ENCODE measurements at places on chromosomes 16 and 17. TPM values are rescaled to one million over a fixed set of nuclear protein-coding genes. Genes with fewer than 3 reads are reported as not detected.

CCT6B gene
- 3.8 TPM for total RNA-seq

- DNase-seq, result no peak
These were observed 55.8 kb upstream of the B4GALNT2 start for GRCh38 chr17:49076573-49077384.

GRCh38 chr17:1035546-1036170 lies 38.7 kb downstream of the TIMM22 start:
- DNase-seq, result no peak

GRCh38 chr16:75570396-75571065 lies 4.4 kb downstream of the GABARAPL2 start:
- no peak for DNase-seq

DNA sequence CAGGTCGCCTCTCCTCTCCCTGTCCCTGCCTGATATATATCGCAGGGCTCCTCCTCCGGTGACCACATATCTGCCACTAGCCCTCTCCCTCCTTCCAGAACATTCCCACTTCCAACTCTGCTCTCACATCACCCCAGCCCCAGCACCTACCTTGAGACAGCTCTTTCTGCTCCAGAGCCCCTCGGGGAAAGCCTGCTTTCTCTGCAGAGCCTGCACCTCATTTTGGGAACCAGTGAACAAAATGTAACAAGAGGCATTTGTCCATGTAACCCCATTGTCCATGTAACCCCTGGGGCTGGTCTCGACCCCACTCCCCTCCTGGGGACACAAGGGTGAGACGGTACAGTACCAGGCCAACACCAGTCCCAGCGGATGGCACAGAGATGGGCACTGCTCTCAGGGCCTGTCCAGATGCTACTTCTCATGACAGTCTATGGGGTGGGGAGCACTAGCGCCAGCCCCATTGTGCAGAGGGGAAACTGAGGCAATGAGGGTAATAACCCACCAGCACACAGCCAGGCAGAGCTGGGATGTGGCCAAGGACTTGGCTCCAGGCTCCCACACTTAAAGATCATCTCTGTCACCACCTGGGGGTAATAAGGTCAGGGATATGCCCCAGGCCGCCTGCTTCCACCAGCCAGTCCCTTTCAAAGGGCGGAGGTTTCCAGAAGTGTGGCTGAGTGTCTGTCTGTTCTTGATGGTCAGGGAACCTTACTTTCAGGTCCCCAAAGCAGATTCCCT lies 42.9 kb downstream of the TBC1D16 start:
- no peak for DNase-seq

- no peak for DNase-seq
These were observed 37.1 kb downstream of the FANCA start for GRCh38 chr16:89779231-89779908.

TMEM204 gene
- 57.7 TPM for total RNA-seq

GRCh38 chr16:12276576-12276975 lies 300.0 kb downstream of the SNX29 start:
- DNase-seq, result no peak

DNA sequence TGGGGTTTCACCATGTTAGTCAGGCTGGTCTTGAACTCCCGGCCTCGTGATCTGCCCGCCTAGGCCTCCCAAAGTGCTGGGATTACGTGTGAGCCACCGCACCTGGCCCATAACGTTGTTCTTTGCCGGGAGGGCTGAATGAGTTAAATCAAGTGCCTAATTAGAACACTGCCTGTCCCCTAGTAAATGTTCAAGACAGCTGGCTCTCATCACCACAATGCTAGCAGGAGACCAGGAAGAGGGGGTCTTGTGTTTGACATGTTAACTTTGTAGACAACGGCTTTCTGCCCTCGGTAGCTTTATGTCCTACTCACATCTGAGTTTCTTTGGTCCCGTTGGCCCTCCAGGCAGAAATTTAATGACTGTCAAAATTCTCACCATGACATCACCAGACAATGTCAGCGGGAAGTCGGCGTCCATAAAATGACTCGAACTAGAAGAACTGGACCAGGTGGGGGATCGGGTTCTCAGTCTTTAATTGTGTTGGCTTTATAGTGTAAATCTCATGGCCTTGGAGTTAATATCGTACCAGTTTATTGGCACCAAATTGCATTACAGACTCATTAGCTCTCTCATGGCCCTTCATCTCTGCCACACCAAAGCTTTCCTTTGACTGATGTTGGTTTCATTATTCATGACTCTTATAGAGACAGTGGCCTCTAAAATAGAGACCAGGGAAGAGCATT lies 11.4 kb upstream of the ITPRIPL2 start:
- no peak for DNase-seq

DNA sequence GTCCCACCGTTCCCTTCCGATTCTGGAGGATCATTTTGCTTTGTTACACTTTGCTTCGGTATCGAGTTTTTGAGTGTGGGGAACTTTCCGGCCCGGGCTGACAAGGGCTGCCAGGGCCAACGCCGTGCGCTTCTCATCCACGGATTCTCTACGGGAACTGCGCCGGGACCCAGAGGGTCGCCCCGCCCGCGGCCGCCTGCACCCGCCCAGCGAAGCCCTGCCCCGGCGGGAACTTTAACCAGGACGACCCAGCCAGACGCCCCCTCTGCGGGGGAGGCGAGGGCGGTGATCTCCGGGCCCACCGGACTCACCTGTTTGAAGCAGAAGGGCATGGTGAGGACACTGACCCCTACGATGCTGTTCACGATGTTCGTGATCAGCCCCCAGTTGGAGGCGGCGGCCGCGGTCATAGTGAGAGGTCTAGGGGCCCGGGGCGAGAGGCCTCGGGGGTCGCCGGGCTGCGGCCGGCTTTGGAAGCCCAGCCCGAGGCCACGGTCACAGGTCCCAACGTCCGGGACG lies 536 bp downstream of the SLC38A10 start:
- DNase-seq, result no peak

RNU2-1 gene
- total RNA-seq, result not detected

GRCh38 chr17:34639706-34640425 lies 60.5 kb downstream of the TMEM132E start:
- DNase-seq, result no peak

Measured in esophagus muscularis mucosa (tissue), 4 donors.